ENCODE measurements at places on chromosomes 6 and 20.

DNA sequence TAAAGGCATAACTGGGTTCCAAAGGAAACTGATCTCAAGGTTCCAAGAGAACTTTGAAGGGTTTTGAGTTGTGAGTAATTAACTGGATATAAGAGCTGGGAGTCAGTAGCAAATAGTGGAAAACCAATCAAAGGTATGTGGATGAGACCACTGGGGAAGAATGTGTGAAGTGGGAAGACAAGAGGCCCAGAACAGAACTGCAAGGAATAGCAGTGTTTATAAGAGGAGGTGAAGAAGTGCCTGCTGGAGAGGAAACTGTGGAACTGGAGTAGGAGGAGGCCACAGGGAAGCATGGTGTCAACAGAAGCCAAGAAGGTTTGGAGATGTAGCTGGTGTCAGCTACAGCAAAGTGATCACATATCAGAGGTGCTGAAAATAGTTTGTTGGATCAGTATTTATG is 18.7 kb upstream of the HDAC2 start:
- DNase-seq = no peak

DNA sequence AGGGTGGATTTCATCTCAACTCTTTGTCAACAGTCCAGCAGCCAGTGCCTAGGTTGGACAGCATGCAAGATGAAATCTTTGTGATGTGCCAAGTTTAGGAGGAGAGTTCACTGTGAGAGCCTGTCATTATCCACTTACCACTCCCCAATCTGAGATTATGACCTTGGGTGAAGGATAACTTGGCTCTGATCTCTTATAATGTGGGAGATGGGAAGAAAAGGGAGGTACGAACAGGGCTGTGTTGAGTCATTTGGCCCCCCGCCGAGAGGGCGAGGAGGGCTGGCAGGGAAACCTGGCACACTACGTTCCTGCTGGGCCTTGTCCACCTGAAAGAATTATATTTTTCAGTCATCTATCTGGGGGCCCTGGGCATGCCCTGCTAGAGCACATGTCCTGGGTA is 35.8 kb downstream of the LAMA4 start:
- no peak for DNase-seq

GRCh38 chr6:16238963-16239797 is 793 bp downstream of the GMPR start:
- no peak for DNase-seq

DNA sequence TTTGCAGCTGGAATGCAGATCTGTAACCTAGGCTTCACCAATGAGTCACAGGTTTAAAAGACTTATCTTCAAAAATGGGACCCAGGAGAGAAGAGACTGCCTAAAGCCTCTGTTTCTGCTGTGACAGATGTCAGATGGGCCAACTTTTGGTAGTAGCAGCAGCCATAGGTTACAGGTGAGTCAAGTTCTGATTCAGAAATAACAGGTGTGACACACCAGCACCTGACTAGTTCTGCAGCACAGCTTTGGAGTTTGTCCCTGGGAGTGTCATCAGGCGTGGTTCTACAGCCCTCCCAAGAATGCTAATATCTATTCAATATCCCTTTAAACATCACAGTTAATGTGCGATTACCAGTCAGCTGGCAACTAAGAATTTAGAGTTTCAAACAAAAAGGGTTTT is 121.9 kb upstream of the BTN3A2 start:
- no peak for DNase-seq

DNA sequence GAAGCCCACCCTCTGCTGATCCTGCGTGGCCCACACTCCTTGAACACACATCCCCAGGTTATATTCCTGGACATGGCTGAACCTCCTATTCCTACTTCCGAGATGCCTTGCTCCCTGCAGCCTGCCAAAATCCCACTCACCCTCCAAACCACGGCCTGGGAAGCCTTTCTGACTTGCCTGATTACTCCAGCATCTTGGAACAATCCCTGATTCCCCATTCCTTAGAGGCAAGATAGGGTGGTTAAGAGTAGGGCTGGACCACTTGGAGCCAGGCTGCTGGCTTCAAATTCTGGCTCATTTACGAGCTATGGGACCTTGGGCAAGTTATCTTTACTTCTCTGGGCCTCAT is 45.9 kb upstream of the CDH22 start:
- DNase-seq = no peak
